Chondrocyte (in vitro differentiated cells): ENCODE measurements at places on chromosomes 5 and 9.

- no peak for DNase-seq
These were observed 186.1 kb downstream of the C9orf152 start for GRCh38 chr9:110021891-110022290.

DNA sequence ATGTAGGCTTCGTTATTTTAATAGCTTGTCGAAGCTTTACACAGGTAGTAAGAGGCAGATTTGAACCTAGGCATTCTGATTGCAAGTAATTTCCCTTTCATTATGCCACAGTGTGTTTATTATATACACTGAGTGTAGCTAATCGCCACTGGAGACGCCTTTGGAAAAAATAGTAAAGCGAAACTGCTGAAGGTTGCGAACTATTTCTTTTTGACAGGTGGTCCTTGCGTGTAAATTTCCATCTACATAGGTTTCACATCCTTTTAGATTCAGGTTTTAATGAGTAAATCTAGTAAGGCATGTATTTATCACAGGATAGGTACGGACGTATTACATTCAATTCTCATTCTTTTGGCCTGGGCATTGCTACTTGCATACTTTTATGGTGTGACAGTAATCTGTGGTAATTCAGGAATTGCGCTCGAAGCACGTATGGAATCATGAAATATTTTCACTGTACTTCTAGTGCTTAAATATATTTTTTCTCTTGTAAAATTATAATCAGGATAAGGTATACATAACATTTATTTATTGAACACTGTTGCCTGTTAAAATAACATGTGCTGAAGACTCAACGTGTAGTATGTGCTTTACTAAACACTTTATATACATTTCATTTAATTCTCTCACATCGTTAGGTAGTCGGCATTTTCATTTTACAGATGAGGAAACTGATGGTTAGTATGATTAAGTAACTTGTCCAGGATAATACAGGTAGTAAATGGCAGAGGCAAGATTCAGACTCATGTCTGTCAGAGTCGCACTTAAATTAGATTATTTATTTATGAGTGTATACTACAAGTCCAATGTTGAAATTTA, 1.8 kb downstream of the MARCHF6 start:
- DNase-seq = no peak

- DNase-seq = no peak
These were observed 359.6 kb upstream of the SMC2 start for GRCh38 chr9:103734471-103734870.

- DNase-seq = no peak
These were observed 133.1 kb upstream of the SPDL1 start for GRCh38 chr5:169450464-169450863.

GRCh38 chr9:13367784-13368183, 88.3 kb upstream of the MPDZ start:
- DNase-seq = no peak

- DNase-seq = peak; percentile 77
These were observed 205.0 kb upstream of the IER5L start for GRCh38 chr9:129383019-129383560.

DNA sequence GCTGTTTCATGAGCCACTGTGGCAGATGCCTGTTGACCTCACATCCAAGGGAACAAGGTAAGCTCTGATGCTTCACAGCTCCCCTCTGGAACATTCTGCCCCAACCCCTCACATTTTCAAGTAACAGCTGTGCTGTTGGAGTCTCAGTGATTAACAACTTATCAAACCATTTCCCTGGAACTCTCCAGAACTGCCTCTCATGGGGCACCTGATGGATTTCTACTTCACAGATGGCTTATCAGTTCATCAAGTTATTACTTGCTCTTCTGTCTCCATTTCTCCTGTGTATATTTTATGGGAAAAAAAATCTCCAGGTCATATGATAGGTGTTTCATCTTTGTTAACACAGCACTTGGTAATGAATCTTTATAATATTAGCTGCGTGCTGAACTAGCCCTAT, 322.4 kb downstream of the MAN2A1 start:
- no peak for DNase-seq

DNA sequence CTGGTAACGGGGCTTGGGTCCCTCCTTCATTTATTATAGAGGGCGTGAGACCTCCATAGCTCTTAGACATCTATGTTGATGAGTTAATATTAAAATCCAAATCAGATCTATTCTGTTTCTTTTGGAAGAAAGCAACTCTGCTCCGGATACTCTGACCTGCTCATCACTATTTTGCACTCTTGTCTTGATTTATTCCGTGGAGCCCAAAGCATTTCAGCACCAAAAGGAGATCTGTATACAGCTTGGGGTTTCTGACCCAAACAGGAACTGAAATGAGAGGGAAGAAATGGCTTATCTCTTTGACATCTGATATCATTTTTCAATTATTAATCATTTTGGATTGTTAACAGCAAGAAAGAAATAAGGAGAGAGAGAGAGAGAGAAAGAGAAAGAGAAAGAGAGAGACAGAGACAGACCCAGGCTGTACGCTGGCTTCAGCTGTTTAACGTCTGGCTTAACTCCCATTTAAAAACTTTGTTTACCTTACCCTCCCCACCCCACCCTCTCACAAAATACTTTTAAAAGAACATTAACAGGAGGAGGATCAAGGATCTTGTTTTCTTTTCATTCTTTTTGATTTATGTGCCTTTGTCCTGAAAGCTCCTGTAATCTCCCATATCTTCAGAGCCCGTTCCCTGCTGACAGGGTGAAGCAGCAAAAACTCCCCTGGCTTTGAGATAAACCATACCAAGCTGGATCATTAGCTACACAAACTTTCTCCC, 231.4 kb upstream of the TUT7 start:
- no peak for DNase-seq

- DNase-seq = no peak
These were observed 244.6 kb downstream of the KIF4B start for GRCh38 chr5:155258161-155258560.

DNA sequence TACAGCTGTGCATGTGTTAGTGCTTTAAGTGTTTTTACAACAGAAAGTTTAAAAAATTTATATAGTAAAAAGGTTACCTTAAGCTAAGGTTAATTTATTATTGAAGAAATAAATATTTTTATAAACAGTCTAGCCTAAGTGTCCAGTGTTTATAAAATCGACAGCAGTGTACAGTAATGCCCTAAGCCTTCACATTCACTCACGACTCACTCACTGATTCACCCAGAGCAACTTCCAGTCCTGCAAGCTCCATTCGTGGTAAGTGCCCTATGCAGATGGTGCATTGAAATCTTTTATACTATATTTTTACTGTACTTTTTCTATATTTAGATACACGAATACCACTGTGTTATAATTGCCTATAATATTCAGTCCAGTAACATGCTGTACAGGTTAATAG, 159.1 kb downstream of the ROR2 start:
- no peak for DNase-seq

GRCh38 chr9:112421771-112422222, 41.9 kb downstream of the HSDL2 start:
- DNase-seq = no peak

DNA sequence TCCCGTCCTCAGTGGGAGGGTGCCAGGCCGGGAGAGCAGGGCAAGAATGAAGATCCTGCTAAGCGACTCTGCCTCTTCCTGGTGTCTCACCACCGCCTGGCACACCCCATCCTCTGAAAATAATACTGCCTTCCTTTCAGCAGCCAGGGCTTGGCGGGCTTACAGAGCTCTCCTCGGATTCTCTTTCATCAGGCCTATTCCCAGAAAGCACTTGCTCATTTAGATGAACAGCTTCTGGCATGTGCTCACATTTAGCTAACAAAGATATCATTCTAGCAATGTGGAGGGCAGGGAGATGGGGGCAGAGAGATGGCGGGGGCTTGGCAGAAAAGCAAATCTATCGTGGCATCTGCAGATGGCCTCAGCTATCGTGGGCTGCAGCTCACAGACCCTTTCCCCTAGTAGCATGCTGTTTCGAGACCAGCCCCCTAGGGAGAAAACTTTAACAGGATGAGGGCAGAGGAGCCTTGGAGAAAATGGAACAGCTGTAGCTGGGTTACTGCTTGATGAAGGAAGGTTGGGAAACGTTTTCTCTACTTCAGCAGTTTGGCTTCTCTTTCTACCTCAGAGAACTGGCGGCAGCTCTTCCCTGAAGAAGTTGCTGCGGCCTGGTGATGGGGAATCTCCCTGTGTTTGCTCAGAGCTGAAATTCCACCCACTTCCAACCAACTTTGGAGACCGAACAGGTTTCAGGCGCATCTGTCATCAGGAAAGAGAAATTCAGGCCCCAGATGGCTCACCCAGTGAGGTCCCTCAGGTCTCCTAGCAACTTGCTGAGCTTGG, 102.1 kb downstream of the TMEM174 start:
- DNase-seq = no peak

DNA sequence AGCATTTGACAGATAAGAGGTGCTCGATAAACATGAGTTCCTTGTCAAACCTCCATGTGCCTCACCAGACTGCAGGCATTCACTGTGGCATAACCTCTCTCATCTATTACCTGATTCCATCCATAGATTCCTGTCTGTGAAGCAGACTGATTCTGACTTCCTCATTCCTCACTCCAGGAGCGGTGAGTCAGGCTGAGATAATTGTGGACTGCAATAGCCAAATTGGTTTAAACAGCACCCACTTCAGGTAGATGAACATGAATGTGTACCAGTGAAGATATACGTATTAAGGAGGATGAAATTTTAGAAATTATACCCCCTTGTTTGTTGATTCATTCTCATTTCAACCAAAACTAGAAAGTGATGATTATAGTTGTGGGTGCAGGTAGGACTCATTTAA, 391.2 kb downstream of the HINT1 start:
- DNase-seq = no peak

DNA sequence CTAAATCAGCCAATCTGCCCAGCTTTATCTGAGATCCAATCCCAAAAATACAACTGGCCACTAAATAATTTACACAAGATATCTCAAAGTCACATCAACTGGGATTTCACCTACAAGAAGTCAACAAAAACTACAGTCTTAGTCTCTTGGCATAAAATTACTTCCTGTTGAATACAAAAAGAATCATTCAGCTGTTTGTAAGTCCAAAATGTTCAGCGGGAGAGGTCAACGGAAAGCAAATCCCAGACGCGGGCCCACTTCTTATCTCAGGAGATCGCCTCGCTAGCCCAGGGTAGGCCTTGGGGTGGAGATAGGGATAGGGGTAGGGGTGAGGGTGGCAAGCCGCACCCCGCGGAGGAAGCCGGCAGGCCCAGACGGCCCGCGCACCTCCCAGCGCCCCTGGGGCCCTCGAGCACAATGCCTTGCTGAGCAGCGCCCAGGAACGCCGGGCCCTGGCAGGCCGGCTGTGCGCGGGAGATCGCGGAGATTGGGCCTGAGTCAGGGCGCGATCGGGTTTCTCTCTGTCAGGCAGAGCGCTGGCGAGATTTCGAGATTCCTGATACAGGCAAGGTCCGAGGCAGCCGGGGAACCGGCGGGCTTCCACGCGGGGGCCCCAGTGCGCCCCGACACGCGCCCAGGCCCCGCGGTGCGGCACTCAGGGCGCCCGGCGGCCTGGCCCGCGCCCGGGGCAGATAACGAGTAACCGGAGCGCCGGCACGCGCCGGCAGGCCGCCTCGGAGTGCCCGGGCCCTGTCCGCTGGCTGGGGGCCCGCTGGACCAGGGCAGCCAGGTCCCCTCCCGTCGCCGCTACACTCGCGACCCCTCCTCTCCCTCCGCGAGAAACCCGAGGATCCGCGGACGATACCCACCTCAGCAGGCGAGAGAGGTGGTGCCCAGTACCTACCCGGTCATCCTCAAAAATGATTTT, 601 bp downstream of the HINT1 start:
- DNase-seq = no peak

DNA sequence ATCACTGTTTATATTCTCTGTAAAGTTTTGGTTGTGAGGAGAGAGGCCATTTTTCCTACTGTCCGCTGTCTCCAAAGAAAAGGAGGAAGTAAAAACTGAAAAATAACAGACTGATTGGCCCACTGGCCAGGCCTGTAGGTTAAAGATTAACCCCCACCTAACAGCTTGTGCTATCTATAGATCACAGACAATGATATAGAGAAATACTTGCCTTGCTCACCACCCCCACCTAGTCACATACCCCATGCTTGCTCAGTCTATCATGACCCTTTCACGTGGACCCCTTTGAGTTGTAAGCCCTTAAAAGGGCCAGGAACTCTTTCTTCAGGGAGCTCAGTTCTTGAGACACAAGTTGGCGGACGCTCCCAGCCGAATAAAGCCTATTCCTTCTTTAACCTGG, 357.4 kb downstream of the PRDM9 start:
- no peak for DNase-seq

DNA sequence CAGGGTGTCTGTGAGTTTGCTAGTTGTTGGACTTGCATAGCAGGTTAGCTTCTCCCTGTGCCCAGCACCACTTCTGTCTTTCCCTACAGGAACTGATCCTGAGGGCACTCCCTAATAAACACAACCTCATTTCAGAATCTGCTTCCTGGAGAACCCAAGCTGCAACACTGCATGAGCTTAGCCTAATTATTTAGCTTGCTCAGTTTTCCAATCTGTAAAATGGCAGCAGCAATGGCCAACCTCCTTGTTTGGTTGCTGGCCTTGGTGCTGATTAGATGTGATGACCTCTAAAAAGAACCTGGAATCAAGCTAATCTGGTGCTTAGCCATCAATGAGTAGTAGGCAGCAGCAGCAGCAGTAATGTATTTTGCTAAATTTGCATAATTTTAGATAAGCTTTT, 133.9 kb downstream of the ADCY2 start:
- no peak for DNase-seq

DNA sequence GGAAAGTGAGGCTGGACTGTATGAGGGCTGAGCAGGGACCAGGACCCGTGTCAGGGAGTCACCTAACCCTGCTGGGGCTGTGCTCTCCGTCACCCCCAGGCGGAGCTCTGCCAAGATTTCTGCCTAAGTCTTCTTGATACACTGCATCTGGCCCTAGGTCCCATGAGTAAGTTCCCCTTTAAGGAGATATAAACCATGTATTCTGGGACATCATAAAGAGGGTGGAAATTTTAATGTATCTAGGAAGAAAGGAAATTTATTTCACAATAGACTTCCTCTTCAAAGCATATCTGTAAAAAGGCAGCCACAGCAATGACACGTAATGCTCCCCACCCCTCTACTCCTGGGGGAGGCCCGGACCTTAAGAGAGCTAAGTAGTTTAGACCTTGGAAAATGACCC, 183.4 kb downstream of the FBXL7 start:
- DNase-seq = no peak

DNA sequence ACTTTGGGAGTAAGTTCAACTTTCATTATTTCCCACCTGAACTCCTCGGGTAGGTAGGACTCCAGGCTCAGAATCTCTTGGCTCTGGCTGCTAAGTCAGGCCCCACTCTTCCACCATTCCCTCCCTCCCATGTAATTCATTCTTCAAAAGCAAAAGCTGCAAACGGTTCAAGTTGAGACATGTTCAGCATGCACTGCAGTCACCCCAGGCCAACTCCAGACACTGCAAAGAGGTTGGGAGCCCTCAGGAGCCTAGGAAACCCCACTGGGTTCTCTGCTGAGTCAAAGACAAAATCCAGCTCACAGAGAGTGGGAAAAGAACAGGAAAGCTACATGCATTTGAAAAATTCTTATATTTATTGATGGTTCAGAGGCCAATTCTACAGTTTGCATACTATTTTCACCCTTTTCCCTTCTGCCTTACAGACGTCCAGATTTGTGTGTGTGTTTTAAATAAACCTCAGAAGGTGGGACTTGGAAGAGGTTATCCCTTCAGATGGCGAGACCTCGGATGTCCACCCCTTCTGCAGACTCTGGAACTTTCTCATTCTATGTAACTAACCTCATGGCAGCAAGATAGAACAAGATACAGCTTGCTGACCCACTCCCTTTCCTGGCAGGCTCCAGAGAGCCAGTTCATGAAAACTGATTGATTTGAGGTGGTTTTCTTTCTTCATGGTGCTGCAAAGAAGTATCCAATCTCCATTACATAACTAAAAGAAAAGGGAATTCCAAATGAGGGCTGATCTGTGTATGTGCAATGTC, 65.7 kb upstream of the EQTN start:
- DNase-seq = no peak

- no peak for DNase-seq
These were observed 50.0 kb upstream of the PPARGC1B start for GRCh38 chr5:149679876-149680809.
